ENCODE measurements at places on chromosomes 2 and 18.
A peak's percentile ranks its signal among the peaks of the same experiment; 100 is the strongest.

GRCh38 chr18:51253476-51253875 is 56.0 kb upstream of the MEX3C start:
- DNase-seq, result no peak

DNA sequence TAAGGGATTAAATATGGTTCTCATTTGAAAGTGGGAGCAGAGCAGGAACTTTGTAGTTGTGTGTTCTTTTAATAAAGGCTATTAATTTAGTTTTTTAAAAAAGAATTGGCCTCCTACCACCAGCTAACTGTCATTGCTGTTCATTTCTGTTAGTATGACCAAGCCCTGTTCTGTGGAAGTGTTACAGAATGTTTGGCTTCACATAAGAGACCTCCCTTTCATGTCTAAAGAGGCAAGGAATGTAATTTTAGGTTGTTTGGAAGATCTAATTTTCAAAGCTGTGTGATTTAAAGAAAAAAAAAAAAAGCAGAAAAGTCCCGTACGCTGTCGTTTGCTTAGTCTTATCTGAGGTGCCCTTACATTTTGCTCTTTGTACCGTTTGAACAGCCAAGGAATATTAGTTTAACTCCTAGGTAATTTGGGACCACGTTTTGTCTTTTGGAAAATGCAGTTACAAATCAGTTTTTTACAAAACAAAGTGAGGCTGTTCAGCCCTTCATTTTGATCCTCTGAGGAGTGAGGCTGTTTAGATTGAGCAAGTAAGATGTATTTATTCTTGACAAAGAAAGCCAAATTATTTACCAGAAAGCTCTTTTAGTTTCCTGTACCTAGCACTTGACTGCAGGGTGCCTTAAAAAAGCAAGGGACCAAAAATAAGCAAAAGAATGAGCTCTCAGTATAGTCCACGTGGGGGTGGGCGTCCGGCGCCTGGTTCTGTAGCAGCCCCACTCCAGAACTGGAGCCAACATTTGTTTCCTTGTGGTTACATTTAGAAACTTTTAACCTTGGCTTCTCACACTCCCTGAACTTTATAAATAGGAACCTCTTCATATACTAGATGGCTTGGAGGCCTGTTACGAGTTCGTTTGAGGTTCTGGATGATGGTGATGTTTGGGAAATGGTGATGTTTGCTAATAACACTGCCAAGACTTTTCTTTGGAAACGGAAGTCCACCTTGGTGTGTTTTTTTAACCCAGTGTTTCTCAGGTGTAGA is 136.2 kb downstream of the FMNL2 start:
- DNase-seq, result no peak

DNA sequence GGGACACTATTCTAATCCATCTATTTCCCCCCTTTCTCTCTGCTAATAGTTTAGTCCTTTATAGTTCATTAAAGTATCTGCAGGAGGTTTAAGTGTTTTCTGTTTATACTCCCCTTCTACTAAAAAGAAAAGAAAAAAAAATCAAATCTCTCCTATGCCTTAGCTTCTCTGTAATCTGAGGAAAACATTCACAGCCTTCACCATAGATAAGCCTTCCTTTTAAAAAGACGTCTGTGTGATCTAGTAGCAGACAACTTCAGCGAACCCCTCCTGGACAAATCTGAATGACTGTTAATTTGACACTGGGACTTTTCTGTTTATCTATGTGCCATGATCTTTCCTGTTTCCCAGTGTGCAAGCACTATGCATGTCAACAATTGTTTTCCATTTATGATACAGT is 70.4 kb upstream of the CDH19 start:
- DNase-seq, result no peak

- DNase-seq, result no peak
Measured at GRCh38 chr18:73697353-73697752, 450.3 kb downstream of the FBXO15 start.

- DNase-seq, result no peak
Measured at GRCh38 chr18:49362431-49362830, 98.0 kb downstream of the DYM start.

- DNase-seq, result no peak
Measured at GRCh38 chr2:10327896-10328669, 25.4 kb downstream of the HPCAL1 start.

DNA sequence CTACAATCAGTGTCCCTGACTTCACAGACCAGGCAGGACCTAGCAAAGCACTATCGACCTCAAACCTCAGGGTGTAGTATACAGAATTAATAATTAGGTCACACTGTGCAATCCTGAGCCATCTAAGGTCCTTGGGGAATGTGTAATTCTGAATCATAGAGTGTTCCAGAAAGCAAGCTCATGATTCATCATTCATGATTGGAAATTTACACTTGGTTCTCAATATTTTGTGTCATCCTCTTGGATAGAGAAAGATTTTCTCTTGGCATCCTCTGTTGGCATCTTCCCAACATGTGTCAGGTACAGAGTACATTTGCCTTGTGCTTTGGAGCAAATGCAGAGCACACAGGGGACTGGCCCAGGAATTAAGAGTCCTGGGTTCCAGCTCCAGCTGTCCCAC is 245.0 kb upstream of the NT5C1B start:
- peak; percentile 93 for DNase-seq

DNA sequence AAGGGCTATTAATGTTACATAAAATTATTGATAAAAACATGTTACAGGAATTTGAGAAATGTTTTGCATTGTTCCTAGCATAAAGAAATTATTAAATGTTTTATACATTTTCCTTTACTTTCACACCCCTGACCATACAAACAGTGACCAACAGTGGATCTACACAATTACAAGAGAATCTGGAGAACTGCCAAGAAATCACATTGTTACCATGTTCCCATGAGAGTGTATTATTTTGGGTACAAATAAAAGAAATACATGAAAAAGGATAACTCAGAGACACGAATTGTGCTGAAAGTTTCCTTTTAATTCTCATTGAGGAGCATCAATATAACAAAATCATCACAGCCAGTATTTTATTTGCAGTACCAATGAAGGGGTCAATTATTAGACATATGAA is 150.1 kb downstream of the WDPCP start:
- no peak for DNase-seq

DNA sequence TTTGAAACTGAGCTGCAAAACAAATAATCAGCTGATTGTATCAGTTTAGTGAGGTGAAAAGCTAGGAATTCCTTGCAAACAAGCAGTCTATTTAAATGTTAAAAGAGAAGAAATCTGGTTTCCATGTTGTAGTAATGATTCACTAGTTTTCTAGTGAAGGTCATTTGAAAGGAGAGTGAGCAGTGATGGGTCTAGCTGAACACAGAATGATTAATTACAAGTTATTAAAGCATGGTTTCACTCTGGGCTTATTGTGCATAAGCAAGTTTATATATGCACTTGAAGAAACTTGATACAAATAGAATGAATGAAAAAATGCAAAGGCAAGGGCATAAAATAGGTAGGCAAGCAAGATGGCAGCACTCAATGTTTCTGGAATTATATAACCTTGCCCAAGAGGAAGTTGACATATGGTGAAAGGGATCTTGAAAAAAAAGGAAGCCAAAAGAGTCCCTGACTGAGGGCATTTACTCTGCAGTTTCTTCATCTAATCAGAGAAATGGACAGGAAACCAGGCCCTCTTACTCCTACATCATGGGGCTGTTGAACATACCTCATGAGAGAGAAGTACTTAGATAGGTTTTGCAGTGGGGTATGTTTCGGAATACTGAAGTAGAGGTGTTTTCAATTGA is 53.2 kb downstream of the PLCL1 start:
- no peak for DNase-seq

DNA sequence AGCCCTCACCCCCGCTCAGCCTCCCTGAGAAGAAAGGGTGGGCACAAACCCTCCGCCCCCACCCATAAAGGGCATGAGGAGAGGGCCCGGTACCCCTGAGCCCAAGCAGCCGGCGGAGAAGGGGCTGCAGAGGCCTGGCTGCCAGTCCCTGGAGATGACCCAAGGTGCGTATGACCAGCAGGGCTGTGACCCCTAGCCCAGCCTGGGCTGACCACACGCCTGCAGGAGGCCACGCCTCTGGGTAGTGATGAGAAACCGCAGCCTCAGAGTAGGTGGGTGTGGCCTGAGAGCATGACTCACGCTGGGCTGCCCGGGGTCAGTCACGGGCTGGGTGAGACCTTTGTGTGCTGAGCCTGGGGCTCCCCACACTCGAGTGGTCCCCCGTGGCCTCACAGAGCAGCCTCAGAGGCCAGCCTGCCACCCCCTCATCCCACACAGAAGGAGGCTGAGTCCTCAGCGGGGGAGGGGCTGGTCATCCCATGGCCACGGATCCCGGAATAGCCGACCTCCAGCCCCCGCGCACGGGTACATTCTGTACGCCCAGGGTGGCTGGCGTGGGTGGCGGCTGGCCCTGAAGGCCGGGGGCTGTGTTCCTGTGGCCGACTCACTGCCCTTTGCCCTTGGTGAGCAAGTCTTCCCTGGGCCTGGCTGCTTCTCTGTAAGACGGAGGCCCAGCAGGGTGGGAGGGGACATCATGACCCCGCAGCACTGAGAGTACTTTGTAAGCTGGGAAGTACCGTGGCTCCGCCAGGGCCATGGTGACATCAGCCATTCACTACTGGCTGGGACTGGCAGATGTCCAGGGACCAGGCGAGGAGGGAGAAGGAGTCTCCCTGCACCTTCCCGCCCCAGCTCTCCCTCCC is 110.8 kb upstream of the OTOS start:
- DNase-seq, result peak; percentile 71

DNA sequence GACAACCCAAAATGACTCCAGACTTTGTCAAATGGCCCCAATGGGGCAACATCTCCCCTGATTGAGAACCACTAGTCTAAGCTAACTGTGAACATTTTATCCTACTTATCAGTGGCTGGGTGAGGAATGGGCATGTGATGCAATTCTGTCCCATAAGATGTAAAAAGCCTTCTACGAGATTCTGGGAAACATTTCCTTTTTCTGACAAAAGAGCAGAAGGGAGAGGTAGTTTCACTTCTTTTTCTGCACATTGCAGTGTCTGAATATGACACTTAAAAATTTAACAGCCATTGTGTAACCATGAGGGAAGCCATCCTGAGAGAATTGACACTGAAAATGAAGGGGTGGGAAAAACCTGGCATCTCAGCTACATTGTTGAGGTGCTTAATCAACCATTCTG is 17.3 kb upstream of the MARCHF4 start:
- DNase-seq, result no peak

DNA sequence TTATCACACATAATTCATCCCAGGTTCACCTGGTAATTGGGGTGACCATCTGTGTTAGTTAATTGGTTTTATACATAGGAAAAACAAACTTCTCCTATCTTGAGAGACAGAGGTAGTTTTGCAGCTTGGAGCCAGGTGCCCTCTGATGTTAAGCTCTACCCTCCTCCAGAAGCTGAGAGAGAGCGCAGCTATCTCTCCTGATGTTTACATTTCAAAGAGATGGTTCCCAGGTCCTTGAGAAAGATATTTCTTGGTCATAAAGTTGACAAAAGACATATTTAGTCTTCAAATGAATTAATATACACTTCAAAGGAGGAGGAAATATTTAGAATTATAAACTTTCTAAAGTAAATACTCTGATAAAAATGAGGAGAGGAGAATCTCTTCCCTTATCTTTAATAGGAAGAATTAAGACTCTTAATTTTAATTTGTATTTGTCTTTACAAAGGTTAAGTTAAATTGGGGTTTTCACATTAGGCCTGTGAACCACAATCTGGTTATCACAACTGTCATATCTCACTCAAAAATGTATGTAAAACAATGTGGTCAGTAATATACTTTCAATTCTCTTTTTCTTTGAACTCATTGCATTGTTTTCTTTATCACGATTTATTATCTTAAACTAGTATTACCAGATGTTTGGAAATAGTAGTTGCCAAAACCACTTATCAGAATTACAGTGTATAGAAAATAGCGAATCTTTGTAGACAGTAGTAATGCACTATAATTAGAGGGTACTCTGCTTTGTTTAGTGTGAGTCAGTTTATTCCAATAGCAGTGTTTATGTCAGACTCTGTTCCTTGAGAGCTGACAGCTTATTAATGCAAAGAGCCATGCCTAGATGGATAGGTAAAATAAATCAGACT is 26.8 kb downstream of the SERPINB4 start:
- DNase-seq, result no peak

GRCh38 chr2:45821558-45822271 is 170.2 kb downstream of the PRKCE start:
- DNase-seq, result peak; percentile 90

GRCh38 chr2:110146945-110147332 is 31.3 kb upstream of the MALL start:
- no peak for DNase-seq

DNA sequence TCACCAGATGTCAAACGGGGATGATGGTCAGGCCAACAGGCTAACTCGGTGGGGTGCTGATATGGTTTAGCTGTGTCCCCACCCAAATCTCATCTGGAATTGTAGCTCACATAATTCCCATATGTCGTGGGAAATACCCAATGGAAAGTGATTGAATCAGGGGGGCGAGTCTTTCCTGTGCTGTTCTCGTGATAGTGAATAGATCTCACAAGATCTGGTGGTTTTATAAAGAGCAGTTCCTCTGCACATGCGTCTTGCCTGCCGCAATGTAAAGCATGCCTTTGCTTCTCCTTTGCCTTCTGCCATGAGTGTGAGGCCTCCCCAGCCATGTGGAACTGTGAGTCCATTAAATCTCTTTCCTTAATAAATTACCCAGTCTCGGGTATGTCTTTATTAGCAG is 74.4 kb upstream of the YWHAQ start:
- no peak for DNase-seq

DNA sequence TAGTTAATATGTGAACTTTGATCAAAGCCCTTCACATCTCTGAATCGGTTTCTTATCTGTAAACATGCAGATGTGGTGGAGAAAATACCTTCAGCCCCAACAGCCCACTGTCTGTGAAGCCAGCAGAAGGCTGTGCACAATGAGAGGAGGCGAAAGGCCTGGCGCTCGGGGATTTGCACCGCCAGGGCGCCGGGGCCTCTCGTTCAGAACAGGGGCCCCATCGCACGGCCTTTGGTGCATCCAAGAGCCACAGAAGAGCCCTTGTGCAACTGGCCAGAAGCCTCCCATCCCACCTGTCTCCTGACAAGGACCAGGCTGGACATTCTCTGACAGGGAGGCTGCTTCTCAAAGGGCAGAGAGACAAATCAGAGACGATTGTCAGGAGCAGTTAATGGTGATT is 407.2 kb upstream of the MYT1L start:
- DNase-seq, result no peak

GRCh38 chr2:220465700-220466099 is 838.3 kb downstream of the SLC4A3 start:
- no peak for DNase-seq

- DNase-seq, result no peak
Measured at GRCh38 chr18:45854036-45854586, 28.6 kb downstream of the SIGLEC15 start.

- no peak for DNase-seq
Measured at GRCh38 chr2:45874344-45874743, 222.9 kb downstream of the PRKCE start.

DNA sequence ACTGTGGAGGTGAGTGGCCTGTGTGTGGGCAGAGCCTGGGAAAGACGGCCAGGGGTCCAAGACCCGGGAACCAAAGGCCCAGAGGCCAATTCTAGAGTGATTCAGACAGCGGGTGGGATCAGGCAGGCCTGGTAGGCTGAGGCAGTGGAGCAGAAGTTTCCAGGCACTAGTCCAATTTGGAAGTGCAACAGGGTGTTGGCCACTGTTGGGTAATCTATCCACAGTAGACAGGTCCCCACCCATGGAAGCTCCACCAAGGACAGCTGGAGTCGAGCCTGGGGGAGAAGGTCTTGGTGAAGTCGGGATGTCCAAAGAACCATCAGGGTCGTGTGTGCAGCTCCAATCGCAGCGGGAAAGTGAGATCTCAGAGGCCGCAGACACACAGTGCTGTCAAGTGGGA is 125.8 kb upstream of the COPS8 start:
- no peak for DNase-seq

- DNase-seq, result peak; percentile 35
Measured at GRCh38 chr18:43671431-43671830, 394.1 kb upstream of the SYT4 start.

All from bronchial epithelial cell (primary cell).